ENCODE measurements at places on chromosomes 13 and 19.

DNA sequence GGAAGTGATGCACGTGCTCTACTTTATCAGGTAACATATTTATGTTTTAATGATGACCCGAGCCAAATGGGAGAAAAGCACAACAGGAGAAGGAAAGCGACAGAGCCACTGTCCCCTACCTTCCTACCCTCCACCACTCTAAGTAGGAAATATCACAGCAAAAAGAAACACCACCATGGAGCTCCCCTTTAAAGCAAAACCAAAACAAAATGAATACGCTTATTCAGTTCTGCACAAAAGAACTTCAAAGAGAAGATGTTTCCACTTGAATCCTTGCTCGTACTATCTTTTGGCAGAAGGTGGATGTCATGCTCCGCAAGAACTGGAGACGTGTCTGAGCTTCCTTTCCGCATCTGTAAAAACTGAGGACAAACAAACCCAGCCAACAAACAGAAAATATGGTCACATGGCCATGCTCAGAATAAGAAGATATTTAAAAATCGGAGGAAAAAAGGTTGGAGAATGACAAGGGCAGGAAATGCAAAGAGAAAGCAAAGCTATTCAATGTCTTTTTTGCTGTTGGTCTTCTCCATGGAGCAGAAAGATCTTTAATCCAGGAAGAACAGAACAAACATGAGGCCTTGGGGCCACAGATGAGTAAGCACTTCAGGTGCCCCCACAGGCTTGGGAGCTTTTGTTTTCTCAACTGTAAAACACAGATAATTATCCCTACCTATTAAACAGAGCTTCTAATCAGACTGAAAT, 19.5 kb downstream of the N4BP2L1 start:
- H3K36me3 ChIP-seq, result no peaks in the 10 kb centered on the region
- H3K4me1 ChIP-seq, result peaks cover 8% of the 10 kb centered on the region
- no peak for DNase-seq

DNA sequence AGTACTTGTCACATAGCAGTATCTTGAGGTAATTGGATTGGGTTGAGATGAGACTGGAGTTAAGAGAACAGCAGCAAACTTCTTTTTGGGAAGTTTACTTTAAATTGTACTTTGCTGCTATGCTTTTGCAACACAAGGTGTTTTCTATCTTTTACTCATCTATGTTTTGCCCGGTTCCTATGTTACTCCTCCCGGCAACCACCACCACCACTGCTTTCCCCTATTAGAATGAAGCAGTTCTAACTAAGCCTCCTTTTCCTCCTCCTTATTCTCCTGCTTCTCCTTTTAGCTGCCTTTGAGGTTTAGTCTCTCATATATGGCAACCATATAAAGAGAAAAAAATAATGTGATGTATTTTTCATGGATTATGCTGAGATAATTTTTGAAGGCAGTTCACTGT, 233.5 kb downstream of the ITGBL1 start:
- H3K4me1 ChIP-seq, result no peaks in the 10 kb centered on the region
- no peak for DNase-seq

GRCh38 chr13:91563799-91564198, 165.4 kb downstream of the GPC5 start:
- no peaks in the 10 kb centered on the region for H3K27me3 ChIP-seq
- no peak overlapping the region for H3K4me3 ChIP-seq
- no peak for DNase-seq
- no peaks in the 10 kb centered on the region for H3K36me3 ChIP-seq
- H3K27ac ChIP-seq, result no peak overlapping the region

DNA sequence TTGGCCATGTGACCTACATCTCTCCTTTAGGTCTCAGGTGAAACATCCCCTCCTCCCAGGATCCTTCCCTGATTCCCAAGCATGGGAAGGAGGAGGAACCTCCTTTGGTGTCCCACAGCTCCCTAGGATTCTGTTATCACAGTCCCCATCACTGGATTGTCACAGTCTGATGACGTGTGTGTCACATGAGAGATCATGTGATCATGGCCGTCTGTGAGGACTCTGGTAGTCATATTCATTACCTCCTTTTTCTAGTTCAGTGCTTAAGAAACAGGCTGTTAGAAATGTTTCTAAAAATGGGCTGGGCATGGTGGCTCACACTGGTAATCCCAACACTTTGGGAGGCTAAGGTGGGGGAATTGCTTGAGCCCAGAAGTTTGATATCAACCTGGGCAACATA, 3.0 kb downstream of the DHX34 start:
- DNase-seq, result no peak
- H3K4me3 ChIP-seq, result no peak overlapping the region
- H3K36me3 ChIP-seq, result peaks cover 53% of the 10 kb centered on the region

DNA sequence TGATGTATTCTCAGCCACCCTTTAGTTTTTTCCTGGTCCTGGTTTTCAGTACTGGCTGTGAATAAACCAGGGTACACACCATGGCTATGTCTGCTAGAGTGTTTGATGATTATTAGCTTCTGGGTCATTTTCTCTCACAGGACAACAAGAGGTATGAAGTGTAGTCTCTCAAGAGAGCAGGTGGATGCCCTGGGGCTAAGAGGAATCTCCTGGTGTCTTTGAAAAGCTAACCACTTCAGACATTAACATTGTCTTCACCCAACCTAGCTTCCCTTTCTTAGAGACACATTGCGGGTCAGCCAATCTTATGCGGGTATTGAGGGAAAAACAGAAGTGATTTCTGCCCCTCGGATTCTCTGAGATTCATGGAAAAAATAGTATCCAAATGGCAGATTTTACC, 1.6 kb downstream of the ZNF730 start:
- no peak for DNase-seq
- peaks cover 2% of the 10 kb centered on the region for H3K36me3 ChIP-seq
- H3K27me3 ChIP-seq, result no peaks in the 10 kb centered on the region

DNA sequence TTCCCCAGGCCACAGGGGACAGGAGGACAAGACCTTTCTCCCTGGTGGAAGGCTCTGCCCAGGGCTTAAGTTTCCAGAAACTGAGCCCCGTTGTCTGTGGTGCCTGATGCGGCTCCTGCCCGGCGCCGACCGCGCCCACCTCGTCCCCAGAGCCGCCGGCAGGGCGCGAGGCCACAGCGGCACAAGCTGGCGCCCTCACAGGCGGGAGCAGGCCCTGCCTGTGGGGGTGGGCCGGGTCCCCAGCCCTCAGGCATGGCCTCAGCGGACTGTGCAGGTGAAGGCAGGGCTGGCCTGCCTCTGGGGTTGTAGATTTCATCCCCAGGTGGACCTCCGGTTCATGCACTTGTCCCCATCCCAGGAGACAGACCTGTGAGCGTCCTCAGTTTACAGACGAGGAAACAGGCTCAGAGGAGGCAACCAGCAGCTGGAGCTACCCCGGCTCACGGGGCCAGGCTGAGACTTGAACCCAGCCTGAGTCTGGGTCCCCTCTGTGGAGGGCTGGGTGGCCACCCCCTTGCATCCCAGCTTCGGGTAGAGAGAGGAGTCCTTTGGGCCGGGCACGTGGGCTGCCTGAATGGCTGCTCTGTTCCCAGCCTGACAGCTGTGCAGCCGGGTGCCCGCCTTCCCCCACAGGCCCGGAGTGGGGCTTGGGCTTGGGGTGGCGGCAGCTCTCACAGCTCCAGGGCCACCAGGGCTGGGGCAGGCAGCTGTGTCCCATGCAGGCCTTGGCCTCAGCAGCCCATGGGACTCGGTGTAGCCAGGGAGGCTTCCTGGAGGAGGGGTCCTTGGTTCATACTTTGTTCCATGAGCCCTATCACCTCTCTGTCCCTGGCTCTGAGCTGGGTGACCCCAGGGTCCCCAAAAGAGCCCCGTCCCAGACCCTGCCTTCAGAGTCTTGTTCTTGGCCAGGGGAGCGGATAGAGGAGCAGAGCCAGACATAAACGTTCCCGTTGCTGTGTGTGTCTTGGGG, 26.8 kb downstream of the PIAS4 start:
- DNase-seq, result peak; percentile 16
- H3K4me3 ChIP-seq, result no peak overlapping the region
- H3K36me3 ChIP-seq, result peaks cover 100% of the 10 kb centered on the region
- H3K27me3 ChIP-seq, result no peaks in the 10 kb centered on the region
- peaks cover 47% of the 10 kb centered on the region for H3K4me1 ChIP-seq

DNA sequence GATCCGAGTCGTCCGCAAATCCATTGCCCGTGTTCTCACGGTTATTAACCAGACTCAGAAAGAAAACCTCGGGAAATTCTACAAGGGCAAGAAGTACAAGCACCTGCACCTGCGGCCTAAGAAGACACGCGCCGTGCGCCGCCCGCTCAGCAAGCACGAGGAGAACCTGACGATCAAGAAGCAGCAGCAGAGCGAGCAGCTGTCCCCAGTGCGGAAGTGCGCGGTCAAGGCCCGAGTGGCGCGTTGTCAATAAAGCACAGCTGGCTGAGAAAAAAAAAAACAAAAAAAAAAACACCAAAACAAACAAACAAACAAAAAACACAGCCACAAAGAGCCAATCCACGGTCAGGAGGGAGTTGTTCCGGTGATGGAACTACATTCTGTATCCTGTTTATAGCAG, 4.7 kb upstream of the GNA15 start:
- H3K4me1 ChIP-seq, result peaks cover 10% of the 10 kb centered on the region
- no peak overlapping the region for H3K27ac ChIP-seq
- no peak for DNase-seq
- H3K4me3 ChIP-seq, result no peak overlapping the region
- H3K36me3 ChIP-seq, result peaks cover 2% of the 10 kb centered on the region
- H3K27me3 ChIP-seq, result no peaks in the 10 kb centered on the region

All from spinal cord (tissue), 10 donors.